ENCODE measurements at places on chromosomes 5 and 9.

DNA sequence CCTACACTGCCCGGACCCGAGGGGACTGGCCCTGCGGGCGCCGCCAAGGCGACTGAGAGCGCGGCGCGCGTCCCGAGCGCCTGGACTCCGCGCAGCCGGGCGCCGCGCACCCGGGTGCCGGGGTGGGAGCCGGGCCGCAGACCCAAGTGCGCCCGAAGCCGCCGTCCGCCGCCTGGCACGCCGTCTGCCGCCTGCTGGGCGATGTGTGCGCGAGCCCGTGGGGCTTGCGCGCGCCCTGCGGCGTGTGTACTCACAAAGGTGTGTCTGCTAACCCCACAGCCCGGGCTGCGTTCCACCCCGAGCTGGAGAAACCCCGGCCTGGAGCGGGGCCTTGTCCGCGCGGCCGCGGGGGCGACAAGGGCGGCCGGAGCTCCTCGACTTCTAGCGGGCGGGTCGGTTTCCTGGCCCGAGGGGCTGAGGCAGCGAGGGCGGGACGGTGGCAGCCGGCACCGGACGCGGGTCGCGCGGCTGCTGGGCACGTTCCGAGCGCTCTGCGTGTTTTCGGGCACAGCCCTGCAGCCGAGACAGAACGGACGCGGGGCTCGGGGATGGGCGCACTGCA lies 1.1 kb upstream of the ZSWIM6 start:
- peak; percentile 61 for DNase-seq

DNA sequence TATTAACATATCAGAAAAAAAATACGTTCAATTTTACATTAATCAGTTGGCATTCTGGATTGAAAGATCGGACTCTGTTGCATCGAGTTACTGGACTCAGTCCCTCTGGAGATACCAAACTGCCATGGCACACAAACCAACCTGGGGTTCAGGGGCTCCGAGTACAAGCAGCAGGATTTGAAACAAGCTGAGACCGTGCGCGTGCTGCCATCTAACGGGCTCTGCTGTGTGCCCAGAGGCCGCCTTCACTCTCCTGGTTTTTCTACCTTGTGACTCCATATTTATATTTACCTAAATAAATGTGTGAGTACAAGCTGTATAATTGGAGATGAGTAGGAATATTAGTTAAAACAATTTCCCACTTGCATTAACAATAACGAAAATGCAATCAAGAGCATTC lies 48.2 kb downstream of the ANXA1 start:
- DNase-seq = no peak

DNA sequence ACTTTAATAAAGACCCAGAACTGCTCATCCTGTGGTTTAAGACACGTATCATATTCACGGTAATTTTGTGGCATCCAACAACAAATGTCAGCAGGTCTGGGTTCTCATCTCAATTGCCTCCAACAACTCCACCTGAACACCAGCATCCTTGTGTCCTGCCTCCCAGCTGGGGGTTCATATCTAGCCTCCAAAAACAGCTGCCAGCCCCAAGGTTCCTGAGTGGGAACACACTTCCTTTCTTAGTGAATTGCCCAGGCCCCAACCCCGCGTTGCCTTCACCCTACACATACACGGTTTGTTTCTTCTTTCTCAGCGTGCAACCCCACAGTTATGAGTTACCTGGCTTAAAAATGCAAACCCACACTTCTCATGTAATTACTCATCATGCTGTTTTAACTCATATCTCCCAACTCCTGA lies 77.9 kb downstream of the SEMA4D start:
- no peak for DNase-seq

DNA sequence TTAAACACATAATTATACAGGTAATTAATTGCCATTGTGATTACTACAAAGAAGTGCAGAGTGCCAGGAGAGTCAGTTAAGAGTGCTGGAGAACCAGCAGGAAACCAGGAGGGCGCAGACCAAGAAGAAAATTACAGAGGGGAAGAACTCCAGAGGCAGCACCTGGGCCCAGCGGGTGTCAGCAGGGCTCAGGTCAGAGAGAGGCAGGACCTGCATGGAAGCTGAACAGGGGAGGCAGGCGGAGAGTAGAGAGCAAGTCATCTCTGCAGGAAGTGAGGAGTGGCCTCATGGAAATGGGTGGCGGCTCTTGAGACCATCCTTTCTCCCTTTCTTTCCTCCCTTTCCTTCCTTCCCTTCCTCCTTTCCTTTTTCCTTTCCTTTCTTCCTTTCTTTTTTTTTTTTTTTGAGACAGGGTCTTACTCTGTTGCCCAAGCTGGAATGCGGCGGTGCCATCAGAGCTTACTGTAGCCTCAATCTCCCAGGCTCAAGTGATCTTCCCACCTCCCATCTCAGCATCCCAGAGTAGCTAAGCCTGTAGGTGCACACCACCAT lies 4.0 kb upstream of the ZBTB34 start:
- DNase-seq = no peak

DNA sequence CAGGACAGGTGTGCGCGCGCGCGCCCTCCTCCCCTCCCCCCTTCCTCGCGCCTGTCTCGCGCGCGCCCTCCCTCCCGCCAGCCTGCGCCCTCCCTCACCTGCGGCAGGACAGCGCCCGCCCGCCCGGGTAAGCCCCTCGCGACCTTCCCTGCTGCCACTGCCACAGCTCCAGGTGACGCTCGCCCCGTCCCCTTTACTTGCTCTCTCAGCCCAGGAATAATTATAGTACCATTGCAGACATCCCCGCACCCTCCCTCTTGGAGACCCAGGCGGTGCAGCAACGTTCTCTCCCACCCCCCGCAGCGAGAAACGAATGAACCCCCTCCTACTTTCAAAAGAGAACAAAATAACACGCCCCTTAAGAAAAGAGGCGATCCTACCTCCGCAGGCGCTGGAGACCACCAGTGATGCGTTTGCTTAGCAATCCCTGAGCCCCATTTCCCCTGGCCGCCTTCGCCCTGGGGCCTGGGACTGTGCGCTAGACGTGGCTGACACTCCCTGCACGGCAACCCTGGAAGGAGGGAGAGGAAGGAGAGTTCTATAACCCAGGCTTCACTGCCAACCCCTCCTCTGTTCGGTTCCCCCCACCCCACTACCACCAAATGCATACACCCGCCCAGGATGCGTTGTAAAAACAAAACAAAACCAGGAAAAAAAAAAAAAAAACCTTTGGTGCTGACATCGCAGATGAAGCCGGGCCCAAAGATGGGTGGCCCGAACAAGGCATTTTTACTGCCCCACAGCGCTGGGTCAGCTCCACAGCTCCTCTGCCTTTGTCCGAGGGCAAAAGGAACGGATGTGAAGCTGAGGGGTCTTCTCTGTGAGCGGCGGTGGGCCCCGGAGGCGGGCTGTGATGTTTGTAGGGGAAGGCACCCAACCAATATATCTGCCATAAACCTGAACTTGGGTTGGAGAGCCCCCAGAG lies 5.6 kb upstream of the PURA start:
- DNase-seq = no peak

GRCh38 chr5:136332223-136333015 lies 32.9 kb downstream of the TRPC7 start:
- no peak for DNase-seq

GRCh38 chr9:98288881-98289280 lies 33.4 kb upstream of the TBC1D2 start:
- no peak for DNase-seq

DNA sequence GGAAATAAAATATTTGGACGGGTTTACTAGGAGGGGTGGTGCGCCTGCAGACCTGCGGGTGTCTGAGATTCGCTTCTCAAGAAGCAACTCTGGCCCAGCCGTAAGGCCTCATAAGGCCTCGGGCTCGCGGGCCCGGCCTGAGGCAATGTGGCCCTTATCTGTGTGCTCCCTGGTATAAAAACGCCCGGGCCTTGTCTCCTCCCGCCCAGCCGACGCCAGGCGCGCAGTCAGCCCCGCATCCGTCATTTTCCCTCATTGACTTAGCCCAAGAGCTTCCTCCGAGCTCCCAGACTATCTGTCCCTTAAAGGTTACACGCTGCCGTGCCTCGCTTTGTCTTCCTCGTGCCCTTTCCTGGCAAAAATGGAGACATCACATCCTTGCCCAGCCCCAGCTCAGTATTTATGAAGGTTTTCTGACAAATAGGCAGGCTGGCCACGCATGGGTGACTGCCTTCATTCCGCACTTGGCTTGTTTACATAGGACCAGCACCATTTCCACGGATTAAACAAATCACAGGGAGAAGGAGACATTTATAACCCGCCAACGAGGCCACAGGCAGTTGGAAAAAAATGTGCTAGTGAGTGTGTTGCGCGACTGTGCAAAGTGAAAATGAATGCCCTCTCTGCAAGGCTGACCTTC lies 74.5 kb upstream of the TBCA start:
- no peak for DNase-seq

GRCh38 chr5:132344775-132345514 lies 24.6 kb upstream of the SLC22A5 start:
- no peak for DNase-seq

Measured in stimulated activated CD4-positive, alpha-beta T cell treated with anti-CD3 and anti-CD28 coated beads, Interleukin-15, amount 100 ng/mL, for 1 hour (primary cell).